ENCODE measurements at places on chromosomes 6 and 20. TPM values are rescaled to one million over a fixed set of nuclear protein-coding genes. Genes with fewer than 3 reads are reported as not detected.

DNA sequence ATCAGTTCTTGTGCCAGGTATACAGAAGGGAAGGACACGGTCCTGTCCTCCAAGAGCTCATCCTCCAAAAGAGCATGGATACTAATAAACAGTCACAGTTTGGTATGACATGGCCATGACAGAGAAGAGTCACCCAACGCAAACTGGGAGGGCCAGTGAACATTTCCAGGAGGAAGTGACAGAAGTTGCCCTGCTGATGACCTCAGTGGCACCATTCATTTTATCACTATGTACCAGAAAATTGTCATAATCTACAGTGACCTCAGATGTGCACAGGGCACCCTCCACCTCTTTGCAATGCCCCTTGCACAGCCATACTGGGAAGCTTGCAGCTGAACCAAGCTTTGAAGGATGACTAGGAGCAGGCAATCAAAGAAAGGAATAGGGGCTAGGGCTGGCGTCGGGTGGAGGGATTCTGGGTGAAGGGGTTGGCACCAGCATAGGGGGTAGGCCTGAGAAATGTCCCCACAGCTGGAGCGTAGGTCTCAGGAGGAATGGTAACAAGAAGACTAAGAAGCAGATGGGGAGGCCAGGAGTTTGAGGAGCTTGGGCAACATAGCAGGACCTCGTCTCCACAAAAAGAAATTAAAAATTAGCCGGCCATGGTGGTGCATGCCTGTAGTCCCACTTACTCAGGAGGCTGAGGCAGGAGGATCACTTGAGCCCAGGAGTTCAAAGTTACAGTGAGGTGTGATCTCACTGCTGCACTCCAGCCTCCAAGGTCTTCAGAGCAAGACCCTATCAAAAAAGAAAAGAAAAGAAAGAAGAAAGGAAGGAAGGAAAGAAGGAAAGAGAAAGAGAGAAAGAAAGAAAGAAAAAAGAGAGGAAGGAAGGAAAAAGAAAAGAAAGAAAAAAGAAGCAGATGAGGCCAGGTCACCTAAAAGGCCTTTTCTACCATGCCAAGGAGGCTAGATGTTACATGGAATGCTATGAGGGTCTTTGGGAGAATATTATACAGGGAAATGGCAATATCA is 65.3 kb upstream of the SNX9 start:
- no peak for DNase-seq

DNA sequence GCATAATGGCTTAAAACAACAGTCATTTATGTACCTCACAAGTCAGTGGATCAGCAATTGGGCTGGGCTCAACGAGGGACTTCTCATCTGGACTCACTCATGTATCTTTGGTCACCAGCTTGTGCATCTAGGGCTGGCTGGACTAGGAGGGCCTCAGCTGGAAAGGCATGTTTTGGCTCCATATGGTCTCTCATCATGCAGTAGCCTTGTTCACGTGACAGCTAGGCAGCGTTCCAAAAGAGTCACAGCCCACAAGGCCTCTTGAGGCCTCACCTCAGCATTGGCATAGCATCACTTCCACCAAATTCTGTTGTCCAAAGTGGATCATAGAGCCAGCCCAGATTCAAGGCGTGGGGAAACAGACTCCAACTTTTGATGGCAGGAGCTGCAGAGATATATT is 110.1 kb downstream of the MAFB start:
- DNase-seq, result no peak

DNA sequence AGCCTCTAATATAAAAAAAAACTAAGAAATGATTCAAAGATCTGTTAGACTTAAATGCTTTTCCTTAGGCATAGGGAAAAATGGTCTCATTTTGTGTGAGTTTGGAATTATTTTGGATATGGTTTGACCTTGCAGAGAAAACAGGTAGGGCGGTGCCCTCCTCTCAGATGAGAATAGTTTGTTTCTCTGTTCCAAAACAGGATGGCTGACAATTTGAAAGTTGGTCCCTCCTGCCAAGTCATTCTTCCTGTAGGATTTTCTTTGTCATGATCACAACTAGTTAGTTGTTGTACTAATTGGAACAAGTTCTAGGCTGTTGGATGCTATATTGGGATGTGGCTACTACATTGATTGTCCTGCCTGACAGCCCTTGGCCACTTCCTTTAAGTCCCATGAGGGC is 108.6 kb downstream of the BCKDHB start:
- DNase-seq, result no peak

- no peak for DNase-seq
These were observed 175.0 kb downstream of the CBLN4 start for GRCh38 chr20:55830121-55830827.

DNA sequence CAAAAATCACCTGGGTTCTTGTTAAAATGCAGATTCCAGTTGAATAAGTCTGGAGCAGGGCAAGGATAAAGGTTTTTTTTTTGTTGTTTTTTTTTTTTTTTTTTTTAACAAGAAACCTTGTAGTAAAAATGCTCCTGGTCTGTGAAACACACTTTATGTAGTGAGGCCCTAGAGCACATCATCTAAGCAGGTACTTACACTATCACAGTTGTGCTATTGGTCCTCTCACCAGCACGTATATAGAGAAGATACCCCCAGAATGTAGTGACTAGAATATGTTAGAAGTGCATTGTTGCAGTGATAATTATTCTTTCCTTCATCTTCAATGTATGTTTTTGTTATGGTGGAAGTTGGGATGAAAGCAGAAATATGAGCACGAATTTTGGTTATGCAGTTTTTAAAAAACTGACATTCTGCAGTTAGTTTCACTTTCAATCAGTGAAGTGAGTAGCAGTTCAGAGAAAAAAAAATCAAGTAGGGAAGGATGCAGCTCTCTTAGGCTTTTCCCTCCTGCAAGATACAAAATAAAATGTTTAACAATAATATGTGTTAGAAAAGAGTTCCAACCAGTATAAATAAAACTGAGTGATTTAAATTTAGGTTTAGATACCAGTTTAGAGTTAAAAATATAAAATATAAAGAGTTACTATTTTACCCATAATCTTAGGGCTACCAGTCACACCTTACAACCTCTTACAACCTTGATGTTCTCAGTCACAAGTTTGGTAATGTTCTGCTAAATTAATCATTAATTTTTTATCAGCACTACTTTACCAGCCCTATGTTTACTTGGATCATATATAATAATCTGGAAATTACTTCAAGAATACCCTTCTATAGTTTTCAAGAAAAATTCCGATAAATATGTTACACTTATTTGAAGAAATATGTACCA is 9.2 kb upstream of the DEFB113 start:
- no peak for DNase-seq

TTK gene
- 46.4 TPM for total RNA-seq

RRP36 gene
- total RNA-seq, result 117 TPM

MCHR2 gene
- not detected for total RNA-seq

THBD gene
- 0.15 TPM for total RNA-seq

All from H9 (cell line).